ENCODE measurements at places on chromosomes 16 and 17.

DNA sequence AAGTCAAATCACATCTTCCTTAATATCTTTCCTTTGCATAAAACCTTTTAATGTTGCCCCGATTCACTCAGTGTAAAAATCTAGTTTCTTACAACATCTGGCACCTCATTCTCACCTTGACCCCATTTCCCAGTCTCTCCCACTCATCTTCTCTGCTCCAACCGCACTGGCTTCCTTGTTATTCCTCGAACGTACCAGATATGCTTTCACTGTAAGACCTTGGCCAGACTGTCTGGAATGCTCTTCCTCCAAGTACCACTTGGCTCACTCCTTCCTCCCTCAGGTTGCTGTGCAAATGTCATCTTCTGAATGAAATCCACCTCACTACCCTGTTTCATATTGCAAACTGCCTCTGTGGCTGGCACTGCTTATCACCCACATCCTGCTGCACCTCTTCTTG, 433.6 kb downstream of the HAPSTR1 start:
- DNase-seq, result no peak

DNA sequence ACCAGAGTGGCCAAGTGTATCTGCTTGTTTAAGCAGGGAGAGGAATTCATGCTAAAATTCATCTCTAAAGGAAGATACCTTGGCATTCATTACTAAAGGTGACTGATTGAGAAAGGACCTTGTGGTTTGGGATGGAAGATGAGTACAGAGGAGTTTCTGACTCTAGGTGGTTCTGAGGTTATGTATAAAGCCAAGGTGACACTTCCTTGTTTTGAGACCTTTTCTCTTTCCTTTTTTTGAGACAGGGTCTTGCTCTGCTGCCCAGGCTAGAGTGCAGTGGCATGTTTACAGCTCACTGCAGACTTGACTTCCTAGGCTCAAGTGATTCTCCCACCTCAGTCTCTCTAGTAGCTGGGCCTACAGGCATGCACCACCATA, 9.1 kb downstream of the ABHD15 start:
- no peak for DNase-seq

DNA sequence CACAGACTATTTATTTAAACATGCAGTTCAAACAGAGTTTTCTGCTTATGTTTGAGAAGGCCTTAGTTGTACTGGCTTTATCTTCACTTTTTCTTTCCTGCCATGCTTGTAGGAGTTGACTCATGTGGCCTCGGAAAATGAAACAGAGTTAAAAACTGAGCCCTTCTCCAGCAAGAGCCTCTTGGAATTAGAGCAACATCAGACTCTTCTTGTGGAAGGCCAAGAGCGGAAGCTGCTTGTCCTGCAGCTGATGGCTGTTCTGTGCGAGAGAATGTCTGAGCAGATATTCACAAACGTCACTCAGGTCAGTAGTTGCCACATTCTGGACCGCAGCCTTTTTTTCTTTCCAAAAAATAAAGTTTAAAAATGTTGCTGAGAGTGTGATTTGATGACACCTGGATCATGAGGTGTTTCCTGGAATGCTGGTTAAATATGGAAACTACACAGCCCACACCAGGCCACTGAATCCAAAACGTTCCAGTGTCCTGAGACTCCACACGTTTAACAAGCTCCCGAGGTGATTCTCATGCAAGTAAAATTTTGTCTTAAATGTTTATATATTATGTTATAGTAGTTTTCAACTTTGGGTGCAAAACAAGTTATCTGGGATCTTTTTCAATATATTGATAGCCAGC, 65.9 kb downstream of the TANGO6 start:
- DNase-seq, result no peak

DNA sequence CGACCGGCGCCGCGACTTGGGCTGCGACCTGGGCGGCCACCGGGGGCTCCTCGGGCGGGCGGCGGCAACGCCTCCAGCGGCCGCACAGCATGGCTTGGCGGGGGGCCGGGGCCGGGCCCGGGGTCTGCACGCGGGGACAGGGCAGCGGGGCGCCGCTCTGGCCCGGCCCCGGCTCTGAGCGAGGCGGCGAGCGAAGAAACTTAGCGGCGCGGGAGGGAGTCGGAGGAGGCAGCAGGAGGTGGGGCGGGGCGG, at the start of gene PLCD3:
PLCD3 (minus strand) TSS at position 196 of the 252 bp plus-strand sequence; CDS start at position 91, 105 bp downstream.
- DNase-seq, result no peak

GRCh38 chr17:74452033-74452840, 14.2 kb upstream of the CD300A start:
- no peak for DNase-seq

- no peak for DNase-seq
These were observed 6.1 kb downstream of the KCNG4 start for GRCh38 chr16:84233748-84234147.

GRCh38 chr16:46743232-46743719, 4.9 kb downstream of the MYLK3 start:
- no peak for DNase-seq

- DNase-seq, result no peak
These were observed 2.5 kb downstream of the ADAT1 start for GRCh38 chr16:75620326-75621169.

DNA sequence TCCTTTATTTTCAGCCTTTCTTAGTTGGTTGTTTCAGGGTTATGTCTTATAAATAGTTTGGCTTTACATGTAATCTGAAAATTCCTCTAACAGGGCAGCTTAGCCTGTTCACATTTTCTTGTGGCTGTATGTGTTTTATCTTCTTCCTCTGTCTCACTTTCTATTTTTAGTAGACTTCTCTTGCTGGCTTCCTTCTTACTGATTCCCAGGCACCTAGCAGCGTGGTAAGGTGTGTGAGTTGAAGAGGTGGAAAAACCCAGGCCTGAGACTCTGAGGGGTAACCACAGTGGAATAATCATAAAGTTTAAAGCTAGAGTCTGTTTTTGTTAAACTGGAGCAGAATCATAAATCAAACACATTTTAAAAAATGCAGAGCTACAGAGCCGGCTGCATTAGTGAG, 190.9 kb downstream of the LGALS9B start:
- no peak for DNase-seq

GRCh38 chr16:69886726-69887125, 64.4 kb upstream of the CLEC18A start:
- no peak for DNase-seq

GRCh38 chr17:66309793-66310192, 7.4 kb downstream of the PRKCA start:
- no peak for DNase-seq

DNA sequence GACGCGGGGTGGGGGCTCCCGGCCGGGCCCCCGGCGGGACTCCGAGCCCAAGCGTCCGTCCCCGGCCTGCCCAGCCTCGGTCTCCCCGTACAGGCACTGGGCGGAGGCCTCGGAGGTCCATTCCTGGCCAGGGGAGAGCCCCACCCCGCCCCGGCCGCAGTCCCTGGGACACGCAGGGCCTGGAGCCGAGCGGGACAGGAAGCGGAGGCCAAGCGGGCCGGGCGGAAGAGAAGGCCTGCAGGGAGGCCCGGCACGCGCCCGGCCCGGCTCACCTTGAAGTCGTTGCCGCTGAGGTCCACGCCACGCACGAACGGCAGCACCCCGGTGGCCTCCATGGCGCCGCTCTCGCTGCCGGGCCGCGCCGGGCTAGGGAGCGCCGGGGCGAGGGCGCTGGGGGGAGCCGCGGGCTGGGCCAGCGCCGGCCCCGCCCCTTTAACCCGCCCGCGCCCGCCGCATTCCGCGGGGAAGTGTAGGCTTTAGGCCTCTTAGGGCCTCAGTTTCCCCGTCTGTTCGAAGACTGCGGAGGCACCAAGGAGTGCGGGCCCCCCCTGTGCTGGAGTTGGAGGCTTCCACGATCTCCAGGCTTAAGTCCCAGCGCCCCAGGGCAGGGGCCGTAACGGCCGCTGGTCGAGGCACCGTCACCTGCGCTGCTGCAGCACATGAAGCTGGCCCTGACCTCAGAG, at the start of gene FLII:
FLII (minus strand) TSS at position 383 of the 683 bp plus-strand sequence; CDS start at position 335, 48 bp downstream.
- DNase-seq, result peak; percentile 39

GRCh38 chr16:58649707-58650106, 20.1 kb upstream of the CNOT1 start:
- no peak for DNase-seq

DNA sequence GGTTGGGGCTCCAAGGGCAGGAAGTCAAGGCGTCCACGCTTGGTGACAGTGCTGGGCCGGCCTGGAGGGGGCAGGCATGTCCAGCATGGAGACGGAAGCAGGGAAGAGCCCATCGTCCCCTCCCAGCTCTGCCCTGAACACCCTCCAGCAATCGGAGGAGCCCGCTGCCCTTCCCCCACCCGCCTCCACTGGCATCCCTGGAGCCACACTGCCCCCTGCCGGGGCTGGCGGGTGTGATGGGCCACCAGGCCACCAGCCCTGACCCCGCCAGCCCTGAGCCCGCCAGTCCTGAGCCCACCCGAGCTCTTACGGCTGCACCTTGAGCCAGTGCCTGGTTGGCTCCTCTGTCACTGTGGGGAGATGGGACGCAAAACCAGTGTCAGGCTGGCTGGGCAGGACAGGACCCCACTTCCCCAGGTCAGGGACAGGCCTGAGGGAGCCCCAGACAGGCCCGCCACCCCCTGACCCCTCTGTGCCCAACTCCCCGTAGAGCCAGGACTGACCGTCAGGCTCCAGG, 4.1 kb upstream of the CDH15 start:
- peak; percentile 77 for DNase-seq

- no peak for DNase-seq
These were observed 112.5 kb downstream of the MAP2K4 start for GRCh38 chr17:12133183-12133582.
